Inflammatory macrophage (primary cell): ENCODE measurements at places on chromosomes 12 and 14.

- no peak for DNase-seq
These were observed 478.2 kb downstream of the TMEM117 start for GRCh38 chr12:44314007-44314500.

- peak; percentile 95 for DNase-seq
These were observed 31.1 kb downstream of the ZFYVE21 start for GRCh38 chr14:103746701-103747100.

GRCh38 chr14:39055786-39056474 lies 47.1 kb downstream of the SEC23A start:
- no peak for DNase-seq

DNA sequence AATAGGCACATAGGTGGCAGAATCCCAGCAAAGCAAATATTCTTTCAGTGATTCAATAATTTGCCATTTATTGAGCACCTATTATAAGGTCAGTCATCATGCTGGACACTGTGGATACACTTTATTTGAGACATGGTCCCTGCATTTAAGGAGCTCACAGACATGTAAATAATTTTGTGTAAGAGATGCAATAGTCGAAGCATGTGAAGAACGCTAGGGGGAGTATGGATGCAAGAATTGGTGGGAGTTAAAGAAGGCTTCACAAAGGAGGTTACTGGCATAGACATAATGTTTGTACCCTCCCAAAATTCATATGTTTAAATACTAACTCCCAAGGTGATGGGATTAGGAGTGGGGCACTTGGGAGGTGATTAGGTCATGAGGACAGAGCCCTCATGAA lies 260.6 kb upstream of the GARIN6 start:
- no peak for DNase-seq

GRCh38 chr12:78239544-78239943 lies 408.9 kb downstream of the NAV3 start:
- no peak for DNase-seq

- DNase-seq = no peak
These were observed 165.2 kb downstream of the BTG1 start for GRCh38 chr12:91980389-91980821.

DNA sequence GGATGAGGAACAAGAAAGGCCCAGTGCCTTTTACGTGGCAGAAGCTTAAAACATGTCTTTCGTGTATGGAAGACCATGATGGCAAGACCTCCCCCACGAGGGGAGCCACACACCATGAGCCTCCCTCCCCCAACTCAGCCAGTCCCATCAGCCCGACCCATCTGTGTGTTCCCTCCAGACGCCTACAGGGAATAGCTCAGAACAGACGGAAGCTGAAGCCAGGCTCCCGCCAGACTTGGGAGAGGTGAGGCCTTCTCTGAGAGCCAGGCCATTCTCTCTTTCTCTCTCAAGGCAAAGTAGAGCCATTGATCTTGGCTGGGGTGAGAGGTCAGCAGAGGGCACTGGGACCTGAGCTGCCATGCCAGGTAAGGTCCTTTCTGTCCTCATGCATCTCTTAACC lies 9.5 kb downstream of the REM2 start:
- DNase-seq = no peak

DNA sequence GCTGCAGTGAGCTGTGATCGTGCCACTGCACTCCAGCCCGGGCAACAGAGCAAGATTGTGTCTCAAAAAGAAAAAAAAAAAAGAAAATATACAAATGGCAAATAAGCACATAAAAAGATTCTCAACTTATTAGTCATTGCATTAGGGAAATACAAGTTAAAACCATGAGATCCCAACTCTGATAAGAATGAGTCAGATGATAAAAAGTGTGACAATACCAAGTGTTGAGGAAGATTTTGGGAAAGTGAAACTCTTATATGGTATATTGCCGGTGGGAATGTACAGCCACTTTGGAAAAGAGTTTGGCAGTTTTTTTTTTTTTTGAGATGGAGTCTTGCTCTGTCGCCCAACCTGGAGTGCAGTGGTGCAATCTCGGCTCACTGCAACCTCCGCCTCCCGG lies 7.6 kb upstream of the PRPF40B start:
- no peak for DNase-seq

- no peak for DNase-seq
These were observed 34.6 kb downstream of the GLRX5 start for GRCh38 chr14:95569440-95569839.

DNA sequence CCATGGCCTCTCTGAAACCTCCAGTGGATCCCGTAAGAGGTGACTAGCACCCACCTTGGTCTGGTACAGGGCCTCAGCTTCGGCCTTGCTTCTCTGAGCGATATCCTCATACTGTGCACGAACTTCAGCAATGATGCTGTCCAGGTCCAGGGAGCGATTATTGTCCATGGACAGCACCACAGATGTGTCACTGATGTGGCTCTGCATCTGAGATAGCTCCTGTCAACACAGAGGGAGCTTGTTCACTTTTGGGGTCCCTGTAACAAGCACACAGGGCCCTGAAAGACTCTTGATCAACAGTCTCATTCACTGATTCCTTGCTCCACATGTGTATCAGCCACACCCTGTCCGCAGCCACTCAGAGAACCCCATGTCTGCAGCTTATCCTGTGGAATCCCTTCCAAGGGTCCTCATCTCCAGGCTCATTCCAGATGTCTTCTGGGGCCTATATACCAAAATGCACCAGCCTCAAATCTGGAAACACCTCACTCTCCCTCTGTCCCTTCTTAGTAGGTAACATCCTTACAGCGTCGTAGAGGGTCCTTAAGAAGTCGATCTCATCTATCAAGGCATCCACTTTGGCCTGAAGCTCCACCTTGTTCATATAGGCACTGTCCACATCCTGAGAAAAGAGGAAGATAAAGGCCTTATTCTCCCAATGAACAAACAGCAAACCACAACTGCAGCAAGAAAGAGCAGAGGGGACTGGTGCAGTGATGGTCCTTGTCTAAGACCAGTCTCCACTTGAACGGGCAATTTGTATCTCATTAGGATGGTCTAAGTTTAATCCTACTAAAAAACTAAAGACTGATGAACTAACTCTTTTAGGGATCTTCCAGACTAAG lies 3.5 kb downstream of the KRT3 start:
- no peak for DNase-seq

GRCh38 chr14:20455355-20456300 lies 602 bp downstream of the APEX1 start:
- no peak for DNase-seq

- DNase-seq = no peak
These were observed 110.0 kb upstream of the ARHGAP5 start for GRCh38 chr14:31966896-31967668.

GRCh38 chr14:100893228-100893601 lies 10.3 kb downstream of the RTL1 start:
- no peak for DNase-seq

GRCh38 chr12:89153341-89153740 lies 199.0 kb downstream of the DUSP6 start:
- DNase-seq = no peak

DNA sequence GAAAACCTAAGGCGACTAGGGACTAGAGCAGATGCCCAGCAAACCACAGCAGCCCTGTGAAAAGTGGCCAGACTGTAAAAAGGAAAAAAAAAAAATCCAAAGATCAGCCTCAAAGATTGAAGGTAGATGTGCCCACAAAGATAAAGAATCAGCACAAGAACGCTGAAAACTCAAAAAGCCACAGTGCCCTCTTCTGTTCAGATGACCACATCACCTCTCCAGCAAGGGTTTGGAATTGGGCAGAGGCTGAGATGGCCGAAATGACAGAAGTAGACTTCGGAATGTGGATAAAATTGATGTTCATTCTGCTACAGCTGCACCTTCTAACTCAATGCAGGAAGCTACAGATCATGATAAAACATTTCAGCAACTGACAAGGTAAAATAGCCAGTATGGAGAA lies 154.4 kb downstream of the GPHN start:
- no peak for DNase-seq

- no peak for DNase-seq
These were observed 43.0 kb downstream of the SPRING1 start for GRCh38 chr12:116694653-116695463.

GRCh38 chr12:124582108-124582424 lies 14.7 kb upstream of the NCOR2 start:
- peak; percentile 47 for DNase-seq

DNA sequence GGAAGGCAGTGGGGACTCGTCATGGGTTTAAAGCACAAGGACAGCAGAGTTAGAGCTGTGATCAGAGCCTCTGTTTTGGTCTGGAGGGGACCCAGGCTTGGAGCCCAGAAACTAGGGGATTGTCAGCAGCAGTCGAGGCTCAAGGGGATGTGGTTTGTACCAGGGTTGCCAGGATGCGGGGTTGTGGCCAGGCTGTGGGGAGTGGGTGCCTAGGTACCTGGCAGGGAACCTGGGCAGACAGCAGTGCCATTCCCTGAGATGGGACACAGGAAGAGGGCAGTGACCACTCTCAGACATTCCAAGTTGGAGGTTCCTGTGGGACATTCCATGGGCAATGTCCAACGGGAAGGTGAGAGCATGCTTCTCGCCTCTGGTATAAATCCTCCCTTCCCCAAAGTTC lies 222.3 kb downstream of the SLC41A2 start:
- no peak for DNase-seq

DNA sequence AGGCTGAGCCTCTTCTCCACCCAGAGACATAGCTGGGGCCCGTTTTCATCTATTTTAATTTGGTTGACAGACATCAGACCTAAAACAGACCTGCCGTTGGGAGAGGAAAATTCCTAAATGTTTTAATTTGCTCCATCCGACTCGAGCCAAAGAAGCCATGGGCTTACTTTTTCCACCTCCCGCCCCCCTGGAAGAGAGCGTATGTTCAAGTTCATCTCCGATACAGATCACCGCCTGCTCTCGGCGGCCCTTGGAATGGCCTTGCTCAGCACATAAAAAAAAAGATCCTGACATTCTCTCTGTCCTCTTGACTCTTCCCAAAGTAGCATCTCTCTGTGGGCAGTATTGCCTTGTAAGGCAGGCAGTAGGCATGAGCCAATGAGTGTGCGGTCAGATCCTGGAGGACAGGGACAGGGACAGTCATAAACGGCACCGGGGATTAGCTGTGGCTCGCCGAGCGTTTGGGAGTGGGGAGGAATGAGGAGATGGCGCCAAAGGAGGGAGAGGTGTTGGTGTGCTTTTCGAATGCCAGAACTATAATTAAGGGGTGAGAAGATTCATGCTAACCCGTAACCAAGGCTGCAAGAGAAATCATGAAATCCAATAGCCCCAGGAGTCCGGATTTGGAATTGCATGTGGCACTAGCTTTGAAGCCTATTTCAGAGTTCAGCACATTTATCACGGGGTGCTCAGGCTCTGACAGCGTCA lies 47.9 kb upstream of the MEG3 start:
- DNase-seq = no peak

DNA sequence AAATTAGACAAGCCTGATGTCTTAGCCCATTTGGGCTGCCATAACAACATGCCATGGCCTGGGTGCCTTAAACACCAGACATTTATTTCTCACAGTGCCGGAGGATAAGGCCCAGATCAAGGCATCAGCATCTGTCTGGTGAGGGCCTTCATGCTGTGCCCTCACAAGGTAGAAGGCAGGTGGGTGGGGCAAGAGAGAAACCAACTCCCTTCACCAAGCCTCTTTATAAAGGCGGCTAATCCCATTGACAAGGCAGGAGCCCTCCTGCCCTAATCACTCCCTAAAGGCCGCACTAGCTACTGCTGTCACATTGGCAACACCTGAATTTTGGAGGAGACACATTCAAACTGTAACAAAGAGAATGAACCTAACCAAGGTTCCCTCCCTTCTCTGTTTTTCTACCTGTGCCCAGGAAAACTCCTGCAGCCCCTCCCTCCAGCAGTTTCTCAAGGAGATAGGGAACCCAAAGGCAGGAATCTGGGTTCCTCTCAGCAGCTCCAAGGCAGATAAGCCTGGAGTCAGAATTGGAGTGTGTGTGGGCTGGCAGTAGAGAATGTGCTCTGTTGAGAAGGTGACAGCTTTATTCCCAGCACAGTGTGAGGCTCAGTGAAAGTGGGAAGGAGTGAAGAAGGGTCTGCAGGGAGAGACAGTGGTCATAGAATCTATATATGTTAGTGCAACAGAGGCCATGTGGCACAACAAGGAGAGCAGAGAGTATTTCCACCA lies 21.7 kb upstream of the GPATCH2L start:
- no peak for DNase-seq

DNA sequence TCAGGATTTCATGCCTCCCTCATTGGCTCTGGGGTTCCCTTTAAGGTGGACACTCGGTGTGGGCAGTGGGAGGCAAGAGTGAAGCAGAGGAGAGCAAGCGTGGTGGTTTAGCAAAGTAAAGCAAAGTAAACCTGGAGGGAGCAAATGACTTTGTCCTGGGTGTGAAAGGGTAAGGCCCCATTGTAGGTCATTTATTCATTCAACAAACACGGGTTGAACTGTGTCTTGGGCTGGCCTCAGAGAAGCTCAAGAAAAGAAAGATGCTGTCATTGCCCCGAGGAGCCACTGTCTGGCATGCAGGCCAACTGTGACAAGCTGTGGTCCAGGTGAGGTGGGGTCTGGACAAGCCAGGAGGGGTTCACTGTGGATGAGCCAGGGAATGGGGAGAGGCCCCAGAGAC lies 68.9 kb upstream of the DLK1 start:
- no peak for DNase-seq

- peak; percentile 95 for DNase-seq
These were observed 220.2 kb downstream of the ANO6 start for GRCh38 chr12:45435945-45436710.

- peak; percentile 54 for DNase-seq
These were observed 30.0 kb downstream of the TESC start for GRCh38 chr12:117069101-117069797.

DNA sequence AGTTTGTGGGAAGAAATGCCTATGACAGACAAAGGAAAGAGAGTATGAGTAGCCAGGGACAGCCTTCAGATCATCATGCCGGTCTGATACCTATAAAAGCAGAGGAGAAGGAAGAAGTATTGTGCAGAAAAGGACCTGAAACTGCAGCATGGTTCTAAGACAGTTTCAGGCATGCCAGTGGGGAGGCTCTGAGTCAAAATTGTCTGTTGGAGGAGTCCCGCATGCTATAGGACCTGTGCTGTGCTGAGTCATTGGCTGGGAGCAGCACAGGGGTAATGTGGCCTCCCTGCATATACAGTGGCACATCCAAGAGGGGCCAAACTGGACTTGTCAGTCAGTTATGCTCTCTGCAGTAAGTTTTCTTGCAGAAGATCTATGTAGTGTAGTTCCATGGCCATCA lies 40.7 kb downstream of the NEUROD4 start:
- peak; percentile 19 for DNase-seq

DNA sequence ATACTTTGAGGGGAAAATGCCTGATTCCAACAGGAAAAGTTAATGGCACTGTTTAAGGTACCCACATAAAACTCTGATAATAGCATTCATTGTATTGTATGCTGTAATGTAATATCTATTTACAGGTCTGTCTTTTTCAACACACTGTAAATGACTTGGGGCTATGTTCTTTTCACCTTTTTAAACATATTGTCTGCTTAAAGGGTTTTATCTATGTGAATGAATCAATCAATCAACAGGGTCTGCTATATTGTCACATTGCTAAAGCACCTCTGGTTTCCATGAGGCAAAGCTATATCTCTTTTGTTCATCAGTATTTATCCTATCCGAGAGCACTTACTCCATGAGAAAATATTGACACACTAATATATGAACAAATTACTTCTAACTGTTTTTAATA lies 288.0 kb downstream of the SLC6A15 start:
- DNase-seq = no peak

GRCh38 chr14:104735830-104736642 lies 12.0 kb downstream of the ADSS1 start:
- peak; percentile 78 for DNase-seq

GRCh38 chr12:117583677-117584225 lies 222.3 kb upstream of the NOS1 start:
- no peak for DNase-seq

- peak; percentile 4 for DNase-seq
These were observed 100.7 kb downstream of the APAF1 start for GRCh38 chr12:98745578-98746391.
